Uterus (tissue), 4 donors: ENCODE measurements at places on chromosomes 11 and 22. TPM values are rescaled to one million over a fixed set of nuclear protein-coding genes. Genes with fewer than 3 reads are reported as not detected.

- DNase-seq: no peak
These were observed 2.7 kb downstream of the MUC5B start for GRCh38 chr11:1225386-1226225.

DNA sequence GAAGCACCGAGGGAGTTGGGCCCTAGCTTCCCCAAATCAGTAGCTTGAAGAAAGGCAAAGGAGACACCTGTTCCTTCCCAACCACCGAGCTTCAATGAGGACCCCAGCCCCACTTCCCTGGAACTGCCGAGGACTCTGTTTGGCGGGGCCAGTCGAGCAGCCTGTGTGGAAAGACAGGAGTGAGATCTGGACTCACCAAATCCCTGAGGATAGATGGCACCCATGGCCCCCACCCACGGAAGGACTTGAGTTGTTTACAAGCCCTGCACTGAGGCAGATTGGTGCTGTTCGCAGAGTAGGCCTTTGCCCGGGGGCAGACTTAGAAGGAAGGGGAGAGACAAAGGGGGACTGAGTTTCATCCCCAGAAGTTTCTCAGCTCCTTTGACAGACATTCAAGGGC, 64.6 kb downstream of the FEZ1 start:
- DNase-seq: no peak

GRCh38 chr11:68994161-68994893, 13.5 kb upstream of the MRGPRD start:
- no peak for DNase-seq

DNA sequence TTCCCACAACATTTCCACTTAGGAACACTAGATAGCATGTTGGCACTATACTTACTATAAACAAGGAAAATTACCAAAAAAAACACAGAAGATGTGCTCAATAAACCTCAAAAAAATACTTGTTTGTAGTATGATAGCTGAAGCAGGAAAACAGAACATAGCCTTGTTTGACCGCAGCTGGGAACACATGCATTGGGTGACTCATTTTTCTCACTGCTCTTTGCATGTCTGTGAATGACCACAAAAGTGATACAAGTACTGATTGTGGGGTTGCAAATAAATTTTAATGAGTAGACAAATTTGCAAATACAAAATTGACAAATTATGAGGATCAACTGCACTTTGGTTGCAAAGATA, 22.8 kb upstream of the GUCY1A2 start:
- DNase-seq: no peak

DNA sequence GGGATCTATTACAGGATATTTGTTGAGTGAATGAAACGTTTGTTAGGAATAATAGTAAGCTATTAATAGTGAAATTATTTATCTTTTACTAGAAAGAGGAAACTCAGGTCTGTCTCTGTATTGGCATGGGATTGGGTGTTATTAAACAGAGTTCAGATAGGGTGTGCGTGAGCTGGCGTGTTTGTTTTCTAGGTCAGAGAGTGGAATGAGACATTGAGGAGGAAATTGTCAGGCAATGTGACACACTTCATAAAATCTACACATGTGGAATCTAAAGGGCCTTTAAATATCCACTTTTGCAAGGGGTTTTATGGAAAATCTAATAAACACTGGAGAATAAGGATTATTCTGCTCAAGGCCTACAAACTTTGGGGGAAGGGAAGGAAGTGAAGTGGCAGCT, 552.9 kb downstream of the NTM start:
- DNase-seq: no peak

DNA sequence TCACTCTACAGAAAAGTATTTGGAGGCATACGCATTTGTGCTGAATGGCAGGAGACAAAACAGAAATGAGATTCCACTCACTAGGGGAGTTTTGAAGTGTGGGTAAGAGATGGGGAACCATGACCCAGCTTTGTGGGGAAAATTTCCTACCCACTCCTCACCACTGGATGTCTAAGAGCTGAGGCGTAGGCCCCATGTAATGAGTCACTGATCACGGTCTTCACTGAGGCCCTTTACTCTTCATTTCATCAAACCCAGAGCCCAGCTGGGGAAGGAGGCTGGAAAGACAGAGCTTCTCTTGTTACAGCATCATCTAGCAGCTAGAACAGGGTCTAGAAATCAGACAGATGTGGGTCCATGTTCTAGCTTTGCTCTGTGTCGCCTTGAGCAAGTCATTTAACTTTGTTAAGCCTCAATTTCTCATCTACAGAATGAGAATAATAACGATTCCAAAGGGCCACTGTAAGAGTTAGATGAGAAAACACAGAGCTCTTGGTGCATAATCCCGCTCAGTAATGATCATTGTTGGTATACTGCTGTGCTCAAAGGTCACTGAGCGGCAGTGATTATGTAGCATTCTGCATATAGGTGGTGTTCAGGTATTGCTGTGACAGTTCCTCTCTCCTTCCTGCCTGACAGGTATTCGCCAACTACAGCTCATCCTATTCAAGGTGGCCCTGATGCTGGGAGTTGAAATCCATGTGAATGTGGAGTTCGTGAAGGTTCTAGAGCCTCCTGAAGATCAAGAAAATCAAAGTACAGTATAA, 97.2 kb downstream of the MICAL2 start:
- DNase-seq: no peak

- DNase-seq: no peak
These were observed 483.6 kb downstream of the MN1 start for GRCh38 chr22:27317971-27318428.

DNA sequence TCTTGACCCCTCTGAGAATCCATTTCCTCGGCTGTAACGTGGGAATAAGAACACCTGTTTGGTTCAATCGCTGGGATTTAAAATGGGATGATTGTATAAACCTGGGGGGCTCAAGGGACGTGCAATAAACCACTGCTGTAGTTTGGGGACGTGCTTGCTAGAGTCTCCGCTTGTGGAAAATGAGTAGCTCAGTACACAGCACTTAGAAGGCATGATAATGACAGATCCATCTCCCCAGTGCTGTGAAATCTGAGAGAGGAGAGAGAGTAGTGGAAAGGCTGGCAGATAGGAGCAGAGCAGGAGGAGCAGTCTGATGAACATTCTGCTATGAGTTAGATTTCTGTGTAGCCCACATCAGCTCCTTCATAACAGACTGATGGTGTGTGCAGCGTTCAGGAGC, 256.5 kb downstream of the MN1 start:
- DNase-seq: no peak

DNA sequence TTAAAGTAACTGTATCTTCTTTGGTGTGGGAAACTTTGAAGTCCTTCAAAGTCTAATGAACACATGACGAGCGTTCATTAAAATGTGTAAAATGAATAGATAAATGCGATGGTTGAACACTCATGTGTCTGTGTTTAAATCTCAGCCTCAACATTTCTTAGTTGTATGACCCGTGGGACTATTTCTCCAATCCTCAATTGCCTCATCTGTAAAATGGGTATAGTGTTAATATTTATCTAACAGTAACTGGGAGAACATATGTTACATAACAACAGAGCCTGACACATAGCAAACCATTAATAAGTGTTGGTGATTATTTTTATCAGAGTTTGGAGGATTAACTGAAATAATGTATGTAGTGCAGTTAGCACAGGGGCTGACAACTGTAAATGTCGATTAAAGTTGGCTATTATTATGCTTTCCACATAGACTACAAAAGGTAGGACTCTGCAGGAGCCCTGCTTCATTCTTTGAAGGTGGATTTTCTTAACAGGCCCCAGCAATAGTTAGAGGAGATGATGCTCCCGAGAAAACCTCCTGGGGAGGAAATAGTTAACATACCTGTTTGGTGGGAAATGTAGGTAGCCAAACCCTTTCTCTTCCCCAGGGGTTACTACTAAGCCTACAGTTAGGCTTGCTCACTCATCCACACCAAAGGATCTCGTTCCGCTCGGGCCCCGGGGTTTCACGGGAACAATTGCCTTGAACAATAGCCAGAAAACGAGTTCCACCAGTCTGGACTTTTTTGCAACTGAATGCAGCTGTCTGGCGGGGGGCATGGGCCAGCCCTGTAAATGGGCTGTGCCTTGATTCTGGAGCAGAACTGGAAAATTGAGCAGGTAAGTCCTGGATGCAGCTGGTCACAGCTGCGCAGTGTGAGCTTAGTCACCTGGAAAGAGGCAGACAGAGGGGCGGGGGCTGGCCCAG, 133.4 kb downstream of the DBX1 start:
- peak; percentile 27 for DNase-seq

DNA sequence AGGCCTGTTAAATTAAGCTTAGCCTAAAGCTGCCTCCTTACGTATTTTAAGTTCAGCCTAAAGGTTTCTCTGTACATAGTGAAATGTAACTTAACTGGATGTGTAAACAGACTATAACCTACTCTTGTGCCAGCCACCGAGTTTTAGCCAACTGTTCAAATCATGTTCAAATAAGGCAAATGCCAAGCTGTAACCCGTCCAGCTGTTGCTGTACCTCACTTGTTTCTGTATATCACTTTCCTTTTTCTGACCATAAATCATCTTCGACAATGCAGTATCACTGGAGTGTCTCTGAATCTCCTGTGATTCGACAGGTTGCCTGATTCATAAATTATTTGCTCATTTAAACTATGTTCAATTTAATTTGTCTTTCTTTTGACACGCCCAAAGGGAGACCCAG, 4.0 kb upstream of the PLAAT5 start:
- DNase-seq: no peak

- DNase-seq: no peak
These were observed 16.2 kb downstream of the MADD start for GRCh38 chr11:47285969-47286770.

DNA sequence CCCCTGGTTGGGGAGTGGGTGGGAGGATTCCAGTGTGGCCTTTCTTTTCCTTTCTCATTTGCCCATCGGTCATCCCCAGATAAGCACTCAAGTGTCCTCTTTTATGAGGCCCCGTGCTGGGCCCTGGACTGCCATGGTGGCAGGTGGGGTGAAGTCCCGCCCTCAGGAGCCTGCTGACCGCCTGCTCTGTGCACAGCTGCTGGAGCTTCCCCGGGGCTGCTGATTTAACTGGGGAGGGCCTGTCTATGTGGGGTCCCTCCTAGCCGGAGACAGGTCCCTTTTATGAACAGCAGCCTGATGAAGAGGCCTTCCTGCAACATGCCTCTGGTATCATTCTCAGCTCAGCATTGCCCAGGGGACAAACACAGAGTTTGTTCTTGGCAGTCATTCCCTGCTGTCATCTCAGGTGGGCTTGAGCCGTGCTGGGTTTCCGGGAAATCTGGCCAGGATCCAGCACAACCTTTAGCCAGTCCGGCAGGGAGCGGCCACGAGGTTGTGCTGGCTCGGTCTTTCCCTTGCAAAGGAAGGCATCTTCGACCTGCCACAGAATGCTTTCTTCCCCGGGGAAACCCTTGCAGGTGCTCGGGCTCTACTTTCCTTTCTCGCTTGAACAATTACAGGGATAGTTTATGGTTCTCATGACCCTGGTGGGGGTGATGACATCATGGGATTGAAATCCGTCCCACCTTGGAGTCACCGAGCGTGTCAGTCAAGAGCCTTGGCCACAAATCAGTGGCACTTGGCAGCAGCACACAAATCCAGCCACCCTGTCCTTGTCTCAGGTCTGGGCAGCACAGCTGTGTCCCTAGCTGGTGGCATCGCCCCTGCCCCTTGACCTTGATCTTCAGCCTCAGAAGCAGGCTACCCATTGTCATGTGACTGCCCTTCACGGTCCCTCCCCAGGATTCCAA, 20.1 kb downstream of the ST14 start:
- DNase-seq: no peak

- no peak for DNase-seq
These were observed 116.5 kb downstream of the HIPK3 start for GRCh38 chr11:33373636-33374035.

GRCh38 chr11:46248289-46249102, 29.0 kb upstream of the CREB3L1 start:
- DNase-seq: no peak

DNA sequence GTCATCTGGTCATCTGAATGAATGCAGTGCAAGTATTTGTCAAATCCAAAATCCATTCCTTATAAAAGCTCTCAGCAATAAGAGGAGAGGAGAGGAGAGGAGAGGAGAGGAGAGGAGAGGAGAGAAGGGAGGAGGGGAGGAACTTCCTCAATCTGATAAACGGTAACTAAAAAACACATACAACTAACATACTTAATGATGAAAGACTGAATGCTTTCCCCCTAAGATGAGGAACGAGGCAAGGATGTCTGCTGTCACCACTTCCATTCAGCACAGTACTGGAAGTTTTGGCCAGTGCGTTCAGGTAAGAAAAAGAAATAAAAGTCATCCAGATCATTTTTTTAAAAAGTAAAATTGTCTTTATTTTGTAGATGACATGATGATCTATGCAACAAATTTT, 80.4 kb downstream of the CD82 start:
- DNase-seq: no peak

GRCh38 chr11:57336111-57336666, 497 bp upstream of the SSRP1 start:
- DNase-seq: no peak

GRCh38 chr11:72562431-72562830, 111.8 kb downstream of the PDE2A start:
- no peak for DNase-seq

GRCh38 chr22:19867617-19868016, 12.9 kb upstream of the GNB1L start:
- DNase-seq: no peak

DNA sequence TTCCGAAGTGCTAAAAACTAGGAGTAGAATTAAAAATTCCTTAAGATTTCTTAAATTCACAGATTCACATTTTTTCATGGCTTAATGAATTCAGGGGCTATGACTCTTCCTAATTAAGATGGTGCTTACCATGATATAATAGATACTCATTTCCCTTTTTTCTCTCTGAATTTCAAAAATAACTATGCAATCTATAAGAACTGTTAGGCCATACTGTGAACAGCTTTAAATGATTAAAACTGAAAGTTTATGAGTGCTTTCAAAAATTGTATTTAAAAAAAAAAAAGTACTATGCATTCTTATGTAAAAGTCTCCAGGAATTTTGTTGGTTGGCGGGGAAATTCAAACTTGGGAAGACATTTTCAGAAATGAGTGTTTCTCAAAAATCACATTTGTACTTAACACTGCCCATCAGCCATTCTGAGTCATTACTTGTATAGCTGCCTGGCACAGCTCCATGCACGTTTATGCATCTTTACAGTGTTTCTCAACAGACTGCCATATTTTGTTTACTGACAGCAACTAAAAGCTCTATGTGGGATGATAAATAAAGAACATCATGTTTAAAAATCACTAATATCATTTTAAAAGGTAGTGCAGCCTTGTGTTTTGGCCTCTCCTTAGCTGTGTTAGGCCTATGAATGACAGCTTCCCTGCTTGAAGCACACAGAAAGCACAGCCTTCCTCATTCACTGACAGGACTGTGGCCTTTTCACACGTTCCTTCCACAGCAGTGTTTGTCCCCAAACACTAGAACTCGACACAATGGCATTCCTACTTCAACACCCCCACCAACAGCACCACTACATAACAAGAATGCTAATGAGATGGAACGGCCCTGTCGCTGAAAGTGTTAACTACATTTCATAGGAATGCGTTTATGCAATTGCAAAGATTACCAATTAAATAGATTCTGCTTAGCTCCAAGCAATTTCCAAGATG, 131.4 kb downstream of the DCDC1 start:
- no peak for DNase-seq

The LRRC32 gene
- total RNA-seq: 121 TPM

The IL17REL gene
- total RNA-seq: not detected

The MUS81 gene
- 108 TPM for total RNA-seq

The LRP5 gene
- total RNA-seq: 19.1 TPM

The KAT5 gene
- total RNA-seq: 112 TPM

The ANAPC15 gene
- 56.9 TPM for total RNA-seq

The SLC35F2 gene
- 5.4 TPM for total RNA-seq

The GLYATL1B gene
- total RNA-seq: not detected

The PANX2 gene
- 0.43 TPM for total RNA-seq

The MYO7A gene
- total RNA-seq: 18.2 TPM

The TEX12 gene
- total RNA-seq: 1.7 TPM

The LSP1 gene
- 11.2 TPM for total RNA-seq

The BEST1 gene
- 4.1 TPM for total RNA-seq

The PARVA gene
- total RNA-seq: 52.9 TPM
